ENCODE measurements at places on chromosomes 1 and 21.

DNA sequence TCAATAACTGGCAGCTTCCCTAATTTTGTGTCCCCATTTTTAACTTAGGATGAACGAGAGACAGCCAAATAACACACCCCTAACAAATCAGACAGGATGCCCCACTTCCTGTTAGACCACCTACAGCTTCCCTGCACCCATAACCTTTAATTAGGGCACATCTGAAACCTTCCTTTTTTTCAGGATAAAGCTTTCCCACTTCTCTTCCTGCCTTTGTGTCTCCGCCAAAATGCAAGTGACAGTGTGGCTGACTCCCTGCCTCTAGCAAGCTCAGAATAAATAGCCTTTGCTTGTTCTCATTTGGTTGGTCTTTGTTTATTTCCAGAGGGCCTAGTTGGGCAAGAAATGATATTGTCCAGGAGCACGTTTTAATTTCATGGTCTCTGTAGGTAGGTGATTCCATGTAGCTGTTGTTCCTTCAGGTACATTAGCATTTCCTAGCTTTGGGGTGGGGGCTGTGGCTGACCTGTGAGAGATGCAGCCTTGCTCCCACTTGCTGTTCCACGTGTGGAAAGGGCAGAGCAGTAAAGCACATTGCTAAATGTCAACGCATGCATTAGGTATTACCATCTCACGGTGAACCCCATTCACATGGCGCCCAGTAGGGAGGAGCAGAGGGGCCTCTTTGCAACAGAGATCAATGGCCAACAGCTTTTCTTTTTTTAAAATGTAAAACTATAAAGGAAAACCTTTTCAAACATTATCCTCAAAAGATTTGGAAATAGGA is 154.9 kb downstream of the ST6GALNAC3 start:
- DNase-seq, result no peak

DNA sequence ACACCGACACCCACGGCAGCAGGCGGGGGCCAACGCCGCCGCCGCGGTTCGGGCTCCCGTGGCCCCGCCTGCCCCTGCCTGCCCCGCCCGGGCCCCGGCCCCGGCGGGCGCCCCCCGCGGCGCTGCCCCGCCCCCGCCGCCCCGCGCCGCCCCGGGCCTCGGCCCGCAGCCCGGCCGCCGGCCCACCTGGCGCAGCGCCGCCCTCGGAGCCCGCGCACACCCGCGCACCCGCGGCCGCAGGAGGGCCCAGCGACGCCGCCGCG is at the start of gene WNT3A:
Gene WNT3A (plus strand): TSS at position 213 of the 263 bp plus-strand sequence. CDS start 131 bp downstream, outside the sequence.
- DNase-seq, result no peak

DNA sequence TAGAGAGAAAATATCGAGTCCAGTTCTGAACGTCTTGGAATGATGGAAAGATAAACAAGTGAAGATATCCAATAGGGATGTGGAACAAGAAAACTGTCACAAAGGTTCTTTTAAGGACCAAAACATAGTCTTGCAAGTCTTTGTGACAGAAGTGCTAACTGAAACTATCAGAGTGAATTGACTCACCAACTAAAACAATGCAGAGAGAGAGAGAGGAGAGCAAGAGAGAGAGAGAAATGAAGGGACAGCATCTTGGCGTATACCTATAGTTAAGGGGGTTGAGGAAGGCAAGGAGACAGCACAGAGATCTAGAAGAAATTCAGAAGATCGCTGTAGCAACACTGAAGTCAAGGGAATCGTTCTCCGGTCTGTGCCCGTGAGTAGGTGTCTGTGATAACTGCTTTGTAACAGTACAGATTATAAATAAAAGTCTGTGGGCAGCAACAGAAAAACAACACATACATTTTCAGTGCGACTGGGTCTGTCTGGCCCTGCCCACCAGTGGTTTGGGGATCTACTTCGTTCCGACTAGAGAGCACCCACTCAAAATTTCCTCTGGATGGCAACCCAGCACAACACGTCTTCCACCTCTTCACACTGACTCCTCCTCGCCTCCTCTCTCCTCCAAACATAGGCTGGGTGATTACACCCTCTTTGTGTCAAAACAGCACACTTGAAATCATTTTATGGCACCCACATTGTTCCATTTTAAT is 4.8 kb upstream of the COA6 start:
- DNase-seq, result no peak

- DNase-seq, result no peak
Measured at GRCh38 chr21:33187276-33187675, 42.5 kb upstream of the IFNAR2 start.

- DNase-seq, result no peak
Measured at GRCh38 chr1:39698568-39698967, 7.3 kb upstream of the HPCAL4 start.

- DNase-seq, result no peak
Measured at GRCh38 chr1:1177452-1178206, 3.9 kb downstream of the TTLL10 start.

- DNase-seq, result no peak
Measured at GRCh38 chr1:101924700-101925099, 72.0 kb downstream of the OLFM3 start.

DNA sequence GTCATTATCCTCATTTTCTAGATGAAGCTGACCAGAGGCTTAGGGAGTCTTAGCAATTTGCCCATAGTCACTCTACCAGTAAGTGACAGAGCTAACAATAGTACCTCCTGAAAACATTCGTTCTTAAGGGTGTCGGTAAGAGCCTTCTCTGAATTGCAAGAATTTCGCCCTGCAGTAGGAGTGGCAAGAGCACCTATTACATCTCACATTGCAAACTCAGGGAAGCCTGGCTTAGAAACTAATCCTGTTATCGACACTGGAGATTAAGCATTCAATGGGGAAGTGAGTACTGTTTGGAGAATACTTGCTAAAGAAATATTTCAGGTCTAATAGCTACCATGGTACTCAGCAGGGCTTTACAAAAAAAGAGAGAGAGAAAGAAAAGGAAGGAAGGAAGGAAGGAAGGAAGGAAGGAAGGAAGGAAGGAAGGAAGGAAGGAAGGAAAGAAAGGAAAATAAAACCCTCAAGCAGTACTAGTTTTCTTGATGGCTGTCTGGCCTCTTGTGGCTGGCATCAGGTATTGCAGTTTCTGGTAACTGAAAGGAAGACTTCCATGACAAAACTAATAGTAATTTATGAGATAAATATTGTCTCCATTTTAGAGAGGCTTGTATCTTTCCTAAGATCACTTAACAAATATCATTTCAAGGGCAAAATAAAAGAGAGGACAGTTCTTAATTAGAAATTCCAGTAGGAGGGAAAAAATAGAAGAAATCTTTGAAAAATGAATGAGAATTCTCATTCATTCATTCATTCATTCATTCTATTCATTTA is 10.4 kb downstream of the C1orf226 start:
- DNase-seq, result no peak

DNA sequence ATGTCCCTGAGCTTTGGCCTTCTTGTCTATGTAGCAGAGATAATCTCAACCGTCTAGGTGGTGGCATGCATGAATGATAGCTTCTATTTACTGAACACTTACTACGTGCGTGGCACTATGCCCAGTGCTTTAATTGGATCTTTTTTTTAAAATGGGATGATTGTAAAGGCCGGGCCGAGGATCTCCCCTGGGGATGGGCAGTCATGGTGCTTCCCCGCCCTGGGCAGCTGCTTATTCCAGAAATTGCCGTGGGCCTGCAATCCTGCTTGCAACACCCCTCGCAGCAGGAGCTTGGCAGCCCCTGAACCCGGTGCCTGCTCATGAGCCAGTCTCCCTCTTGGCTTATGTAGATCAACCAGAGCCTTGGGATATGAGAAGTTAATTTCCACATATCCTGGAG is 360.7 kb downstream of the CAMTA1 start:
- no peak for DNase-seq

DNA sequence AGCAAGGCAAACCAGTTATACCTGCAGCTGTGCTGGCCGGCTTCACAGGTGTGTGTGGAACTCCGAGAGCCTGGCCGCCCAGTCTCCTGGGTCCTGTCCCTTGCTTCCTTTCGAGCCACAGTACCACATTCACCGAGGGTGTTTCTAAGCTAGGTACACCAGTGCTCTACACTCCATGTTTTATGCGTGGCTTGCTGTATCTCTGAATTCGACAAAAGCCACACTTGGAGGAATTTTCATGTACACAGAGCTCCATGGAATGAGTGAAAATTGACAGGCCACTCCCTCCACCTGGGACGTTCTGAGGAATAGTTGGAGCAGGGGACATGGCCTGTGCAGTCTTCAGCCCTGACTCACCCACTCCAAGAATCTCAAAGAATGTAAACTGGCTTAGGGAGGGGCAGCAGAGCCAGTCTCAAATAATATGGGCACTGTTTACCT is 14.0 kb downstream of the ETS2 start:
- no peak for DNase-seq

- no peak for DNase-seq
Measured at GRCh38 chr1:207308451-207309190, 12.9 kb upstream of the CD55 start.

DNA sequence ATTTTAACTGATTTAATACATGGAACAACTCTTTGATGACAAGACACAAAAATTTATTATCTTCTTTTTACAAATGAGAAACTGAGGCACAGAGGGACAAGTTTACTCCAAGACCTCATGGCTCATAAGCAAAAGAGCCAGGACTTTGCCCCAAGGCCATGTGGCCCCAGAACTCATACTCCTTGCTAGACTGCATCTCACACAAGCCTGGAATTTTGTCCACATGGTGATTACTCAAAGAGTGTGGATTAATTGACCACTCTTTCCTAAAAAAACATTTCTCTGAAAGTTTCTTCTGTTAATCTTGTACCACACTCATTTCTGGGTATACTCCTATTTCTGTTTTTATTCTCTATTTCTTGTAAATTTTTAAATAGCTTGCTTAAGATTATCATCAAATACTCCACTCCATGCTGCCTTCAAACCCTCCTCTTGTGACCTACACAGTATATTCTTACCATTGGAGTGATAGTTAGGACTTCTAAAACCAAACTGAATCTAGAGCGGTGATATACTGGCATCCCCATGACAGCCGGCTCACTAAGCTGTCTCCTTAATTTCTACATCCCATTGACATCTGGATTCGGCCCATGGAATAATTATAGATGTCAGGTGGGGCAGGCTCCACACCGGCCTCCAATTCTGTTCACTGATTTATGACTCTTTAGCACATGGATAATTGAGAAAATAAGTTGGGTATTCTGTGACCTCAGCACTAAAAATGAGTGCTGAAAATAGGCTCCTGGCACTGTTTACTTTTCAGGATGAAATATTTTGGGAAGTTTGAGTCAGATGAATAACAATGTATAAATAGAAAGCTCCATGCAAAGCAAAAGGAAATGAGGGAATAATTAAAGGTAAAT is 16.1 kb downstream of the RGS4 start:
- no peak for DNase-seq

DNA sequence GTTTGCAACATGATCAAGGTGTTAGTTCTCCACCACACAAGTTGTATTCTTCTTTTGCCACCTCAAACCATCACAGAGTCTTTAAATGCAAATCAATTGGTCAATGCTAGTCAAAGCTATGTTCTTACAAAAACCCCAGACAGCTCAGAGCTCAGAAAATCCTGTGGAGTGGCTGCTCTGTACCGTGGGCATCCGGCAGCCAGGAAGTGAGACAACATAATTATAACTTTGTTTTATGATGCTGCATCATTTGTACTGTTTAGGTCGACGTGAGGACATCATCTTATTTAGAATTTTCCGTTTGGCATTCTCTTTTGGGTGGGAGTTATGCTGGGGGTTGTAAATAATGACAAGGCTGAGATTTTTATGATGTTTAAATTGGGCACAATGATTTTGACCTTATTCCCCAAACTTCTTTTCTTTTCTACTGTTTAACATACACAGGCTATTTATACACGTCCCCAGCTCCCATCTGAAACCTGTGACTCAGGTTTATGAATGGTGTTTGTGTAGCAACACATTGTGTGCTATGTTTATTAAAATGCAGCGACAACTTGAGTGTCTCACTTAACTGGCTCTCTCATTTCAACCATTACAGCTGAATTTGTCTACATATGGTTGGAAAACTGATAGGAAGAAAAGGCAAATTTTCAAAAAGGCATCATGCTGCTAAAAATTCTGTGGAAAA is 124.0 kb downstream of the CNIH3 start:
- no peak for DNase-seq

DNA sequence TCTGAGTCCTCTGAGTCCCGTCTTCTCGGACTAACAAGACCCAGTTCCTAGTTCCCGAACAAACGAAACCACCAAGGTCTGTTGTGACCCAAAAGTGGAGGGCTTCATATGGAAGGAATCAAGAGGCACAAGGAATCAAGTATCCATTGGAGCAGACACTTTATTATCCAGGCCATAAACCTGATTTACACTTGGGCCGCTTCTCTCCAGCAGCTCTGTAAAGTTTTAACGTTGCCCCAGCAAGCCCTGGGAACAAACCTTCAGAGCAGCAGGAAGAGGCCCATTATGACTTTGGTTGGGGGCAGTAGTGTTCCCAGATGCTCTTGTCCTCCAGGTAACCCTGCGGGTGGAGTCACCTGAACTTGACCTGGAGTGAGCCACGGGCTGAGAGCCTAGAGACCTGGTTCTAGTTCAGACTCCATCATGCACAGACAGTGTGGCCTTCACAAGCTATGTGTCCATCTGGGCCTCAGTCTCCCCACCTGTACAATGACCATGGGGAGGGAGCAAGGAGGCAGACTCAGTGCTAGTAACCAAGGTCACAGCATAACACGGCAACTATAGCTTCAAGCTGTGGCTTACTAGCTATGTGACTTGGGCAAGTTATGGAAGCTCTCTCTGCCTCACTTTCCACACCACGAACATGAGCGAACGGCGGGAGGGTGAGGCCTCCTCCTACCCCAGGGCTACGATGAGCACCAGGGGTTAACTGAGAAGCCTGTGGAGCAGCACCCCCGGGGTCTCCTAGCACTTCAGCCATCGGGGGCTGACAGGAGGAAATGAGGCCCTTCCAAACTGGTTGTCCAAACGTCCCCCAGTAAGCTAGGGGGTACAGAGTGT is 95.7 kb downstream of the GLIS1 start:
- no peak for DNase-seq

DNA sequence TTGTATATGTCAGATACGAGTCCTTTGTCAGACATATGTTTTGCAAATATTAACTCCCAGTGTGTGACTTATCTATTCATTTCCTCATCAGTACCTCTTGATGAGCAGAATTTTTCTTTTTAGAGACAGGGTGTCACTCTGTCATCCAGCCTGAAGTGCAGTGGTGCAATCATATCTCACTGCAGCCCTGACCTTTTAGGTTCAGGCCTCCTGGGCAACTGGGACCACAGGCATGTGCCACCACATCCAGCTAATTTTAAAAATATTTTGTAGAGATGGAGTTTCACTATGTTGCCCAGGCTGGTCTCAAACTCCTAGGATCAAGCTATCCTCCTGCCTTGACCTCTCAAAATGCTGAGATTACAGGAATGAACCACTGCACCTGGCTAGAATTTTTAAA is 93.0 kb downstream of the HLCS start:
- DNase-seq, result no peak

DNA sequence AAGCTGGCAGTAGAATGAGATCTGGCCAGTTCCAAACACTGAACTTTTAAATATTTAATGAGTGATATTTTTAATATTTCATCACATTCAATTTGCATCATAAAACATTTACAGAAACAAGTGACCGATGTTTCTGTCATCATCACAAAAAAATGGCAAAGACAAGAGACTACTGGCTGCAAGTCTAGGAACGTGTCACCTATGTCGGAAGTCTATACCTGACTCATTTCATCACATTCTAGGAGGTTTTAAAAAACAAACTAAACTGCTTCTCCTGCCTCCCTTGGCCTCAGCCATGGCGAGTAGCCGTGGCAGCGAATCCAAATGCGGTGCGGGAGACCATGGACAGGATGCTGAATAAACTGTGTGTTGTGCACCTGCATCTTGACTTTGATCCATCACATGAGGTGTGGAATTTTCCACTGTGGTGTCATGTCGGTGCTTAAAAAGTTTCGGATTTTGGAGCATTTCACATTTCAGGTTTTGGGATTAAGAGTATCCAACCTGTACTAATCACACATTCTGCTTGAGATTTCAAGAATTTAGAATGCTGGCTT is 43.1 kb downstream of the CLSTN1 start:
- DNase-seq, result no peak
